ENCODE measurements at places on chromosomes 11 and 22.

- DNase-seq: no peak
Observed at GRCh38 chr11:118491041-118491440, 36.2 kb upstream of the TTC36 start.

- no peak for DNase-seq
Observed at GRCh38 chr11:115642660-115643059, 138.4 kb upstream of the CADM1 start.

DNA sequence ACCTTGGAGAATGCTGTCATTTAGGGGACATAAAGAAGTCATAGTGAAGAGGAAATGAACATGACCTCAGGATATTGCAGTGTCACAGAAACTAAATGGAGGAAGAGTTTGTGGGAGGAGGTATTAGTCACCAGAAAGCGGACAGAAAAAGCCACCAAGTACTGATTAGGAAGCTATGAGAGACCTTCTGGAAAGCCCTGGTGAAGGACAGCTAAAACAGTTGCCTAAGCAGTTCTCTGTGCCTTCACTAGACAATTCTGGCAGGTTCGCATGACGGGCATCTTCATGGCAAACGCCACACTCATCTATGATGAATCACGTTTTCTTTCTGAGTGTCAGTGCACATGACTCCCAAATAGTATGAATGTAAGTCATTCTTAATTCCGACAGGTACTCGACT lies 325.8 kb downstream of the C11orf87 start:
- no peak for DNase-seq

GRCh38 chr11:16863389-16863788 lies 124.9 kb downstream of the C11orf58 start:
- DNase-seq: no peak

DNA sequence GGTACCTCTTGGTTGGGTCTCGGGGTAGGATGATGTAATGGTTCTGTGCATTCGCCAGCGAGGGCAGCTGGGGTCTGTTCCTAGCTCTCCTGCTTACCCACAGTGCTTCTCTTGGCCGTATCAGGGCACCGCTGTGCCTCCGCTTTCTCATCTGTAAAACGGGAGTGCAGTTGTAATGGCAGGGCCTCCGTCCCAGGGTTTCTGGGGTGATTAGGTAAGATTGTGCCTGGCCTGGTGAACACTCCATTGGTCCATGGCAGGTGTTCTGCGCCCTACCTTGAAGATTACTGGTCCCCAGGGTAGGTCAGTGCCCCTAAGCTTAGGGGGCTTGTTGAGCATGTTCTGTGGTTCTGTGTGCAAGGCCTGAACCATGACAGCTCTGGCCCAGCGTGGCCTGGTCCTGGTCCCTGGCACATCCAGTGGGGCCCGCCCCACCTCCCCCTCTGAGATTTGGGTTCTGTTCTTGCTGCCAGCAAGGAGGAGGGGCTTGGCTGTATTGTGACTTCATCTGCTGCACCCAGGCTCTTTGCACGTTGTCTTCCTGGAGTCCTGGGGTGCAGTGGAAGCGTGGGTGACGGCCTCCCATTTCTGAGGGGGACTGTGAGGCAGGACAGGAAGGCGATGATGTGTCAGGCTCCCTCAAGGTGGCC lies 4.9 kb downstream of the MYRF start:
- DNase-seq: no peak
